ENCODE measurements at places on chromosomes 16 and 17. TPM values are rescaled to one million over a fixed set of nuclear protein-coding genes. Genes with fewer than 3 reads are reported as not detected.

DNA sequence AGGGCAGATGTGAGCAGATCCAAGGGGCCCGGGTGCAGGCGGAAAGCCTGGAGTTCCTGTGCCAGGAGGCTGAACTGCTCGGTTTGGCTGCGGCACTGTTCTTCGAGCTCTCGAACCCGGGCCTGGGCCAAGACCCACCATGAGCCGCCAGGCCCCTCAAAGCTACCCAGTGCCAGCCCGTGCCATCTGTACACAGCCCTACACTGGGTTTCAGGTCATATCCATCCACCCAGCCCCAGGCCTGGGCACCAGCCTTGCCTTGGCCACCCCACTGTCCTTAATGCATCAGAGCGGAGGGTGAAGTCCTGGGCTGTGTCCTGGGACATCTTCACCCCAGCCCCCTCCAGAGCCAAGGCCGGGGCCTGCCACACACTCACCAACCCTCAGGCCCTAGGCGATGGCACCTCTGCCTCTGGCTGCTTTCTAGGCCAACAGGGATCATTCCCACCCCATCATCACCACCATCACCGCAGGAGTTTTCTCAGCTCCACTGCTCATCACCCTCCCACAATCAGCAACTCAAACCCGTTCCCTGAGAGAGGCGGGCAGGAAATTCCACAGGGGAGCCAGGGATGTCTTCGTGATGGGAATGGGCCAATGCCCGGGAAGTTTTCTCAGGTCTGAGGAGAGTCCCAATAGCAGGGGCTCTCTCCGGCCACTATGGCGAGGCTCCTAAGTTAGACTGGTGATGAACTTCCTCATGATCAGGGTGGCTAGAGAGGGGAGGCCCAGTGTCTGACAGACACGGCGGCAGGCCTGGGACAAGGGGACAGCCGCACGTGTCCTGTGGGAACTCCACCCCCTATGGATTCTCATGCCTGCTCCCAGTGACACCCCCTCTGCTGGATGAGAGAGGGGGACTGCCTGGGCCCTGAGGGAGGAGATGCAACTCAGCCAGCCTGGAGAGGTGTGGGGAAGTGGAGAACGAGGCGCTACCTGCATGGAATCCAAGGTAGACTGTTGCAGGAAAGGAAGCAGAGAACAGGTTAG is 9.1 kb downstream of the TSPOAP1 start:
- DNase-seq, result no peak

DNA sequence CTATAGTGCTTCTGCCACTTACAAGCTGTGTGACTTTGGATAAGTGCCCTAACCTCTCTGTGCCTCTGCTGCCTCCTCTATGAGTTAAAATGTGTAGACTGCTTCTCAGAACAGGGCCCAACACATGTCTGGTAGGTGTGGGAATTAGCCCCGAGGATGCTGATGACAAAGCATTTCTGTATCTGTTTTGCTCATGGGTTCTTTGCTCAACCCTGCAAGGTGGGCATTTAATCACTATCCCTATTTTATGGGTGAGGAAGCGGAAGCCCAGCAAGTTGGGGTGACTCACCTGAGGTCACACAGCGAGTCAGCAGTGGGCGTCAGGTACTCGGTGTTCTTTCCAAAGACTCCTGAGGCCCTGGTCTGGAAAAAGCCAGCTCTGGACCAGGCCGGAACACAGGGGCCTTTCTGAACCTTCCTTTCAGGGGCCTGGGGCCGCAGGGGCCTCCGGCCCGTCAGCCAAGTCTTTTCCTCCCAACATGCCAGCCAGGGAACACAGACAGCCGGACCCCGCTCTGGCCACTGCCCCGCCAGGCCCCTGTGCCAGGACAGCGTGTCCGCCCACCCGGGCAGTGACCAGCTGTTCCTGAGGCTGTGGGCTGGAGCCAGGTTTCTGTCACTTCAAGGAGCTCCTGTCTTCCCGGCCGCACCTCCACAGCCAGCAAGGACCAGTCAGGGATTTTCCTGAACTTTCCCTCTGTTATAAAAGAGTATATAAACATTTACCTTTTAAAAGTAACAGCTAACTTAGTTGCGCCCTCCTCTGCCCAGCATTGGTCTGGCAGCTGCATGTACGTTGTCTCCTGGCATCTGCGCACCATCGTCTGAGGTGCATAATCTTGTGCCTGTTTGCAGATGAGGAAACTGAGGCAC is 62.5 kb downstream of the SREBF1 start:
- DNase-seq, result no peak

- no peak for DNase-seq
Observed at GRCh38 chr16:79543219-79543618, 57.3 kb downstream of the MAF start.

- DNase-seq, result no peak
Observed at GRCh38 chr17:80727409-80727755, 182.7 kb downstream of the RPTOR start.

DNA sequence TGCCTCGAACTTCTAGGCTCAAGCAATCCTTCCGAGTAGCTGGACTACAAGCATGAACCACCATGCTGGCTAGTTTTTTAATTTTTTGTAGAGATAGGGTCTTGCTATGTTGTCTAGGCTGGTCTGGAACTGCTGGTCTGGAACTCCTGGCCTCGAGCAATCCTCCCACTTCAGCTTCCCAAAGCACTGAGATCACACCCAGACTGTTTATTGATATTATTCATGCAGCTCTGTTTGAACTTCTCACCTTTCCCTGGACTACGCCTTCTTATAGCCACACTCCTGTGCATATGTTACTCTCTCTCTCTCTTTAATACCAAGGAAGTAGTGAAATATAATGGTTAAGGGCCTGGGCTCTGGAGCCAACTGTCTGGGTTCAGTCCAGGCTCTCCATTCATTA is 4.6 kb downstream of the COG7 start:
- no peak for DNase-seq

DNA sequence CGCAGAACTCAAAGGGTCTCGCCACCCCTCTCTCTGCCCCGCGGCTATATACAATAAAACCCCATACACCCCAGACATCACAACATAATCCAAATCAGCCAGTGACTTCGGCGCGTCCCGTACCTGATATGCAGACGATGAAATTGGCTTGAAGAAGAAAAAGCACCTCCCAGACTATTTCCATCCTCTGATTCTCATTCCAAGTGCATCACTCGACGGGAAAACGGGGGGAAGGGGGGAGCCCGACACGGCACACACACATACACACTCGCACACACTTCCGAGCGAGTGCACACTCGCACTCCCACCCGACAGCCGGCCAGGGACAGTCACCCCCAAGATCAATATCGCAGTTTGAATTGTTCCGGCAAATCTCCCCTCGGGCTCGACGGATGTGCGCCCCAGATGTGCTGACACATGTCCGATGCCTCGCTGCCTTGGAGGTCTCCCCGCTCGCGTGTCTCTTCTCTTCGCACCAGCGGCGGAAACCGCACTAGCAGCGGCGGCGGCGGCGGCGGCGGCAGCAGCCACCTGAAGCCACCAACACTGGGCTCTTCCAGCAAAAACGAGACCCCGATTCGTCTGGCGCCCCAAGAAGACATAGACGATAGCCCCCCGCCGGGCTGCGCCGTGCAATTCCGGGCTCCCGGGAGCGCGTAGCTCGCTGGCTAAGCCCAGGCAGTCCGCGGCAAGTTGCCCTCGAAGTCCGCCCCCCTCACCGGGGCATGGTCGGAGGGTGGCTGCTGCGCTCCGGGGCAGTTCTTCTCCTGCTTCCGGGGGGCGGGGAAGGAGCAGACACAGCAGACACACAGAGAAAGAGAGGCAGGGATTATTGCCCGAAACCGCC is 688 bp downstream of the CA10 start:
- DNase-seq, result no peak

DNA sequence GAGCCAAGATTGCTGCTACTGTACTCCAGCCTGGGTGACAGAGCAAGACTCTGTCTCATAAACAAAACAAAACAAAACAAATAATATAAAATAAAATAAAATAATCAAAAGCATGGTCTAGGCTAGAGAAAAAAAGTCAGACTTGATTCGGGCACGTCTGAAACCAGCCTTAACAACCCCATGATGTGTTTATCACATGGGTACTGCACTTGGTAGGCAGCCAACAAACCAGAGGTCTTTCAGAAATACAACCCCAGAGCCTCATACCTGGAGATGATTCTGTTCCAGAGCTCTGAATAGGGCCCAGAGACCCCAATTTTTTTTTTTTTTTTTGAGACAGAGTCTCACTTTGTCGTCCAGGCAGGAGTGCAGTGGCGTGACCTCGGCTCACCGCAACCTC is 9.6 kb upstream of the HAPSTR1 start:
- DNase-seq, result no peak

GRCh38 chr17:13561606-13562270 is 40.0 kb downstream of the HS3ST3A1 start:
- no peak for DNase-seq

DNA sequence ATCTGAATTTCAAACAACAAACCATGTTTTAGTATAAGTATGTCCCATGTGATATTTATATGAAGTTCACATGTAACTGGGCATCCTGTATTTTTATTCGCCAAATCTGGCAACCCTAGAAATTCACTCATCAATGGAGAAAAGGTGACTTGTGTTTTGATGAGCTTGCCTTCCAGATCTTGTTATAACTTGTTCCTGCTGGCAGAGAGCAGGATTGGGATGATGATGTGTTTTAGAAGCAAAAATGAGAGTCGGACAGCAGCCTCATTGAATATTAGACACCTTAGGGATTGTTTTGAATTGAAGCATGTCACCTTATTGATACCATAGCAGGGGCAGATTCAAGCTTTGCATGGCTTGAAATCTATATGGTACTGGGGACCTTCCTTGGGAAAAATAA is 85.4 kb upstream of the MED13 start:
- no peak for DNase-seq

GRCh38 chr17:4572131-4572530 is 11.8 kb upstream of the GGT6 start:
- no peak for DNase-seq

DNA sequence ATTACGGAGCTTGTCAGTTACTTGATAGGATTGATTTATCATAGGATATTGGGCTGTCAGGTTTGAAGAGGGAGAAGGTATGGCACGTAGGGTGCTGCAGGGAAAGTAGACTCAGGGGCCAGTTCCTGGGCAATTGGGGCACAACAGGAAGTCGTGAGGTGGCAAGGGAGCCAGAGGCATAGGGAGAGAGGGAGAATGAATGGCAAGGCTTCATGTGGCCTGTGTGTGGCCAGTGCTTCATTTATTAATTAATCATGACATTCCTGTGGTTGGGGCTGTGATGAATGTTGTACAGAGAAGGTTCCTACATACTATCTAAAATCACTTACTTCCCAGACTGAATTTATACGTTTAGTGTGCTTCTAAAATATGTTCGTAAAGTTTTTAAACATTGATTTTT is 19.3 kb downstream of the MFSD11 start:
- no peak for DNase-seq

GRCh38 chr16:74605332-74605731 is 1.6 kb downstream of the GLG1 start:
- no peak for DNase-seq

GRCh38 chr16:67961551-67961957 is 6.9 kb downstream of the SLC12A4 start:
- no peak for DNase-seq

DNA sequence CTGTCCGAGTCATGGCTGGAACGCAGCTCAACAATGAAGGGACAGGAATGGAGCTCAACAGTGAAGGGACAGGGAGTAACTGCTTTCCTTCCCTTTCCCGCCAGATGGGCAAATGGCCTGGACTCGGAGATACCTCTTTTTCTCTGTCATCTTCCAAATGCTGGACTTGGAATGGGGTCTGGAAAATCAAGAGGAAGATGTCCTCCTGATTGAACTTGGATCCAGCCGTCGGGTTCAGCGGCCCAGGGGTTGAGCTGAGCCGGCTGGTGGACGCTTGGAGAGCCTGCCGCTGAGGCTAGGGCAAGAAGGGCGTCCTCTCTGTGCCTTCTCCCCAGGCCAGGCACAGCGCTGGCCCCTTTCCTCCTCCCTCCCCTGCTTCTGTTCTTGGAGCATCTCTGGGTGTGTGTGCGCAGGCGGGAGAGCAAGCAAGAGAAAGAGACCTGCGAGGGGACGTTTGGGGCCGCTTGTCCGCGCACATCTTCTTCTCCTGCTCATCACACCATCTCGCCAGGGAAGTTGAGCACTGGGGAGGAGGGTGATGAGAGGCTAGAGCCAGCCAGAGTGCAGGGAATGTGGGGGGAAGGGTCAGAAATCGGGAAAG is 6.6 kb downstream of the NEUROD2 start:
- no peak for DNase-seq

DNA sequence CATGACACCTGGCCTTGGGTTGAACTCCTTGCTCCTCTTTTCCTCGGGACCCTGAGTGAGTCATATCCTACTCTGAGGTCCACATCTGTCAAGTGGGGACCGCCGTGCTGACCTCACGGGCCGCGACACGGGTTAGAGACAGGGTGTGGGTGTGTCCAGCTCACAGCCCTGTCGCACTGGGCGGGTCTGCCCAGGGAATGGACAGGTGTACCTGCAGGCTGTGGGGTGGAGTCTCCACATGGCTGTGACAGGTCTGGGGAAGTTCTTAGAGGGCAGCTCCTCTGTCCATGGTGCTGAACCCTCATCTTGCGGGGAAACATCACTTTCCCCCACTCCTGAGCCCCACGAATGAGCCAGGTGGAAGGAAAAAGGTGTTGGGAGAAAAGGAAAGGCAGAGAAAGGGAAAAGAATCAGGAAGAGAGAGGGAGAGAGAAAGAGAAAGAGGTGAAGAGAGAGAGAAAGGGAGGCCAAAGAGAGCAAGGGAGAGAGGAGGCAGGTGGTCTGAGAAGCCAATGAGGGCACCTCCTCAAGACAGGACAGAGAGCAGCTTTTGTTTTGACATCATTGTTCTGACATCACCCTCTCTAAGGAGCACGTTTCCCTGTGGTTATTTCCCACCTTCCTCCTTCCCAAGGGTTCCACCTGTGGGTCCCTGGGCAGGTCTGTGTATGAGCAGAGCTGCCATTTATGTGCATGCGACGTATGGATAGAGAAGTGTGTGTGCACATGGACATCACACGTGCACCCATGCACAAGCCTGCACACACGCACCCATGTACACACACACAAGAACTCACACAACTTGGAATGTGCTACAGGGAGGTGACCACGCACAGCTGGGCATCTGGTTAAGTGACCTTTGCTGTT is 32.6 kb upstream of the CBFA2T3 start:
- no peak for DNase-seq

- no peak for DNase-seq
Observed at GRCh38 chr16:7124701-7125100, 207.9 kb upstream of the RBFOX1 start.

- DNase-seq, result no peak
Observed at GRCh38 chr16:67533024-67533560, 4.5 kb downstream of the RIPOR1 start.

- DNase-seq, result no peak
Observed at GRCh38 chr17:61362852-61363600, 36.6 kb upstream of the TBX2 start.

PSMB3 gene
- 337 TPM for total RNA-seq

SPN gene
- 258 TPM for total RNA-seq

PRAC1 gene
- total RNA-seq, result not detected

STX1B gene
- total RNA-seq, result 0.57 TPM

IRF8 gene
- total RNA-seq, result 37.8 TPM

ZNF768 gene
- 17.1 TPM for total RNA-seq

IST1 gene
- total RNA-seq, result 167 TPM

RNF157 gene
- total RNA-seq, result 34.3 TPM
